NCI-H187 treated with DMSO at 0.1 percent for 48 hours (cell line): ENCODE measurements at places on chromosomes 16 and 17.

DNA sequence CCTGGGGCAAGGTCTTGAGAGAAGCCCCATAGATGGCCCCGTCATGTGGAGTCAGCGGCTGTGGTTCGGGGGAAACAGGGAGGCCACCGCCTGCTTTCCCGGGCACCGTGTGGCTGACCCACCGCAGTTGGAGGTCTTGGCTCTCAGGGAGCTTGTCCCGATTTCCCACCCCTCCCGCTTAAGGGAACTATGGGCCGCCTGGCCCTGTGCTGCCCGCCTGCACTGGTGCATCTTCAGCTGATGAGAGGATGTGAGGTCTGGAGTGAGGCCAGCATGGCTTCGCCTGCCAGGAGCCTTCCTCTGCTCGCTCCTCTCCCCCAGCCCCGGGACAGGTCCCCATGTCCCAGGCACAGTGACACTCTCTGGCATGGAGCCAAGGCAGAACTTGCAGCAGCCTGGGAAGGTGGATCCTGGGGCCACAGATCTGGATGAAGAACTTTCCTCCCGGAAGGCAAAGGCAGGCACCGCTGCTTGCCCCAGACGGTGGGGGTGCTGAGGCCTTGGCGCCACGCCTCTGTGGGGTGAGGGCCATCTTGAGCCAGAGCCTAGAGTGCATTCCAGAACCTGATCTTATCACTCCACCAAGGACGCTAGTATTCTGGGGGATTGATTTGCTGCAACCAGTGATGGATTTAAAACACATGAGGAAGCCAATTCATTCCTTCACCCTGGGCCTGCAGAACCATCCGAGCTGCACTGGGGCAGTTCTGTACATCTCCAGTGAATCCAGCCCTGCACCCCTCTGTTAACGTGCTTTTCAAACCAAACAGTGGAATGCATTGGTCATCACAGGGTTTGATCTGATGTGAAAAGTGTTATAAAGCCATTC, 178.6 kb upstream of the TNRC6C start:
- DNase-seq: no peak

GRCh38 chr16:20889625-20890275, 10.4 kb downstream of the DCUN1D3 start:
- no peak for DNase-seq

DNA sequence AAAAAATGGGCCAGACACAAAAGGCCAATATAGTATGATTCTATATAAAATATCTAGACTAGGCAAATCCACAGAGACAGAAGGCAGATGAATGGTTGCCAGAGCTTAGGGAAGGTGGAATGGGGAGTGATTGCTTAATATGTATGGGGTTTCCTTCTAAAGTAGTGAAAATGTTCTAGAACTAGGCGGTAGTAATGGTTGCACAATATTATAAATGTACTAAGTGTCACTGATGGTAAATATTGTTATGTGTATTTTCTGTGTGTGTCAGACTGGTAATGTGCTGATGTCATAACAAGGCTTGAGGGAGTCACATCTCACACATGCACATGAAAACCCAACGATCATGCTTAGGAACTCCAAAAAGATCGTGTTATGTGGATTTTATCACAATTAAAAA, 106.9 kb upstream of the SIAH1 start:
- DNase-seq: no peak

DNA sequence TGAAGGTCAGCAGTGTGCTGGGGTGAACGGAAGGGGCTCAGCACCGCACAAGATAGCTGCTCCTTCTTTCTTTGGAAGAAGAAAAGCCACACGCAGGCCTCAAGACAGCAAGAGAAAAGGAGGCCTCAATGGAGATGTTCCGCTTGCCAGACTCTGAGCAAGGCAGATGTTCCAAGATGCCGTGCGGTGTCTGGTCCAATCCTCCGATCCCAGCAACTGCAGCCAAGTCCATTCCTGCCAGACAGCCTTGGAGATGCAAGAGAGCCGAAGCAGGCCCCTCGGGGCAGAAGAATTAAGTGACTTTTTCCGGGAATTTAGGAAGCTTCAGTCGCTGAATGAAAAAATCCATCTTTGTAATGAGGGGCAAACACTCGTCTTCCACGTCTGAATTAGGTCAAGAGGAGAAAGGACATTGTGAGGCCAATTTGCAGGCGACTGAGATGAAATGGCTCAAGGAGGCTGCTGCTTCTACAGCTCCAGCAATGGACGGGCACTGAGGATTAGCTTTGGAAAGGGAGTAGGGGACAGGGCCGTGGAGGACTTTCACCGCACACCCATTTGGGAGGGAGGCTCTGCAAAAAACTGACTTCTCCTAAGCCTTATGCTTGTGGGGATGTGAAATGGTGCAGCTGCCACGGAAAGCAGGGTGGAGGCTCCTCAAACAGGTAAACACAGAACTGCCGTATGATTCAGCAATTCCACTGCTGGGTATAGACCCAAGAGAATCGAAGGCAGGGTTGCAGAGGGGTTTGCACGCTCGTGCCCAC, 44.7 kb downstream of the RPH3AL start:
- no peak for DNase-seq

DNA sequence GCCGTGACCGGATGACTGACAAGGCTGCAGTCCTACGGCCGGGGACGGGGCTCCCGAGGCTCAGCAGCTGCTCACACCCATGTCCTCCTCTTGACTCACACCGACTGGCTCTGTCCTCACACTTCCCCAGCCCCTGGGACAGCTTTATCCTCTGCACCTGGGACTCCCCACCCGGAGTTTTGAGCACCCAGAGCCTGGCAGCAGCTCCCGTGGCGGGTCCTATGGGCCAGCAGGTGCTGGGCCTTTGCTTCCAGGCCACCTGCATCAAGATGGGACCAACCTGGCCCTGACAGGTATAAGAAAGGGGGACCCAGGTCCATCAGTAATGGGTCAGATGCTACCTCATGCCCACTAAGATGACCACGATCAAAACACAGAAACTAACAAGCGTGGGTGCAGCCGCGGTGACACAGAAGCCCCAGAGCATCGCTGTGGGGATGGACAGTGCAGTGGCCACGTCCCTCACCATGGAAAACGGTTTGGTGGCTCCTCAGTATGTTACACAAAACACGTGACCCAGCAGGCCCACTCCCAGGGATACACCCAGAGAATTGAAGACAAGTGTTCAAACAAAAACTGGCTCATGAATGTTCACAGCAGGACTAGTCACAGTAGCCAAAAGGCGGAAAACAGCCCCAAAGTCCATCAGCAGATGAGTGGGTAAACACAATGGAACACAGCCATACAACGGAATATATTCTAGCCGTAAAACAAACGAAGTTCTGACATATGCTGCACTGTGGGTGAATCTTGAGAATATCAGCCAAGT, 3.3 kb upstream of the NOTUM start:
- DNase-seq: no peak

DNA sequence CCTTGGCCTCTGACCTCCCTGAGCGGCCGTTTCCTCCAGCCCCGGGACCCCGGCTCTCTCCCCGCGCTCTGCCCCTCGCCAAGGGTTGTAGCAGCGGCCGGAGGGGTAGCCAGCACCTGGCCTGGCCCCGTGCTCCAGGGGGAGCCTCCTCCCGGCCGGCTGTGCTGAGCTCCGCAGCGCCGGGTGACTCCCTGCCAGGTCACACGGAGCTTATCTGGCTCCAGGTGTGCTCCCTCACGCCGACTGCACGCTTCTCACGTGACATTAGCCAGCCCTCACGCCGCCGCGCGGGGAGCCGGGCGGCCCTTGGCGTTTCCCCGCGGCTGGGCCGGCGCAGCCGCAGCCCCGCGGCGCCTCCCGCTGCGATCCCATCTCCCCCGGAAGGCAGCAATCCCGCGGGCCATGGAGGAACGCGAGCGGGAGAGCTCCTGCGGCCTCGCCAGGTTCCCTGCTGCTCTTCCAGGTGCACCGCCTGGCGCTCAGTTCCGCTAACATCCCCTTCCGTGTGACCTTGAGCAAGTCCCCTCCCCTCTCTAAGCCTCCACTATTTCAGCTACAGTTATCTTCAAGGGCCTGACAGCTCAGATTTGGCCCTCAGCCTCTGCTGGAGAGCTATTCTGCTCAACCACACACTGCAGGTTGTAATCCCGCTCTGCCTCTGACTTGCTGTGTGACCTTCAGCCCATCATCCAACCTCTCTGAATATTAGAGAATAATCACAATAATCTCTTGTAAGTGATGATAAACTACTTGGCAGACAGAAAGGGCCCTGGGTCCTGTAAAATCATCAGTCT, 3.4 kb downstream of the MYO18A start:
- peak; percentile 56 for DNase-seq

DNA sequence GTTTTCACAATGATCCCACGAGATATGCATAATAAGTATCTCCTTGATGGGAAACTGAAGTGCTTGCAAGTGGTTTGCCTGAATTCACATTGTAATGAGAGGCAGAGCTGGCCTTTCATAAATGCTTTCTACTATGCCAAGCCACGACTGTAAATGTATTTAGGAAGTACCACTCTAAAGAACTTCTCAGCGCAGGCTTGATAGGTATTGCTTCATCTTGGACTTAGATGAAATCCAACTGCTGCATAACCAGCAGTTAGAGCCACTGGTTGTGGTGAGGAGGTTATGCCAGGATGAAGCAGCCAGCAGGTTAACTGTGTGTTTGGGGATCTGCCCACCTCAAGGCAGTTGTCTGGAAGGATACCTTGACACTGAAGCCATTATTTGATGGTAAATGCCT, 26.8 kb downstream of the MARCHF10 start:
- DNase-seq: peak; percentile 85

DNA sequence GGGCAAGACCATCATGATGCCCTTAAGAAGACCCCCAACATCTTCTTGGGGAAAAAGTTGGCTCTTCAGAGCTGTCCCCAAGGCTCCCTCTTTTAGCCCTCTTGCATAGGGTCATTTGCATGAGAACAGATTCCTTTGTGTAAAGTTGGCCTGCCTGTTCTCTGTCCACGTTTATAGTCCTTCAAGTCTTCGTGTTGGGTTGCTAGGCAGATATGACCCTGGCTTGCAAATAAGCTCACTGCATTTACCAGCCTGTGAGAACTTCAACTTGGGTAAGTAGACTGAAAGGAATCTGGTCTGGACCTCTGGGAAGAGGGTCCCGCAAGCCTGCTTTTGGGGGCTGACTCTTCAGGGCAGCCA, 2.9 kb downstream of the ARSG start:
- no peak for DNase-seq
